CD4-positive, alpha-beta memory T cell (primary cell): ENCODE measurements at places on chromosomes 6 and 20. TPM values are rescaled to one million over a fixed set of nuclear protein-coding genes. Genes with fewer than 3 reads are reported as not detected.
A peak's percentile ranks its signal among the peaks of the same experiment; 100 is the strongest.

DNA sequence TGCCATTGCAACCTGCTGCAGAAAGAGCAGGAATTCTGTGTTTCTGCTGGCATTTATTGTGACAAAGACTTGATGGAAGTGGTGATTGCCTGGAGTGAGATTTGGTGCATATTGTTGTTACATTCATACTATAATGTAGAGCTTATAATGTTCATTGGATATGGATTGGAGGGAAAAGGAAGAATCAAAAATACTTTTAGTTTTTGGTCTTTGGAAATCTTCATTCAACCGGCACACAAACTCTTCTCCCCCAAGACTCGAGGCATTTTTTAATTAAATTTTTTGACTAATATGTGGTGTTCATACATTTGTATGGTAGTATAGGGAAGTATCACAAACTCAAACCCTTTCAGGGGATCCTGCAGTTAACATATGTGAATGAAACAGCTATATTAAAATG is 380.8 kb downstream of the DOK5 start:
- DNase-seq, result no peak

DNA sequence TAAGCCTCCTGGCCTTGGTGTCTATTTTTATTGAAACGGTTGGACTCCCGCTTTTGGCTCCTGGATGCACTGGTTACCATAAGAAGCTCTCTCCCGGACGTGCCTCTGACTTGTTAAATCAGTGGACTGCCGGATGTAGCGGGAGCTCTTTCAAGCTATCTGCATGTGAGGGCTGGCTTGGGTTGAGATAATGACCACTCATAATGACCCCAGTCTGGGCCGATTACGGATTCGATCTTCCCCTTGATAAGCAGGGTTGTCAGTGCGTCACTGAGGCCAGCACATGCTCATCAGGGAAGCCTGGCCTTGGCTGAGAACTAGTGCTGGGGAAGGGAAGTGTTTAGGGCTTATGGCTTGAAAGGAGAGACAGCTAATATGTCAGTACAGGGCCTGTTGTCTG is 528.1 kb downstream of the CDH26 start:
- DNase-seq, result no peak

DNA sequence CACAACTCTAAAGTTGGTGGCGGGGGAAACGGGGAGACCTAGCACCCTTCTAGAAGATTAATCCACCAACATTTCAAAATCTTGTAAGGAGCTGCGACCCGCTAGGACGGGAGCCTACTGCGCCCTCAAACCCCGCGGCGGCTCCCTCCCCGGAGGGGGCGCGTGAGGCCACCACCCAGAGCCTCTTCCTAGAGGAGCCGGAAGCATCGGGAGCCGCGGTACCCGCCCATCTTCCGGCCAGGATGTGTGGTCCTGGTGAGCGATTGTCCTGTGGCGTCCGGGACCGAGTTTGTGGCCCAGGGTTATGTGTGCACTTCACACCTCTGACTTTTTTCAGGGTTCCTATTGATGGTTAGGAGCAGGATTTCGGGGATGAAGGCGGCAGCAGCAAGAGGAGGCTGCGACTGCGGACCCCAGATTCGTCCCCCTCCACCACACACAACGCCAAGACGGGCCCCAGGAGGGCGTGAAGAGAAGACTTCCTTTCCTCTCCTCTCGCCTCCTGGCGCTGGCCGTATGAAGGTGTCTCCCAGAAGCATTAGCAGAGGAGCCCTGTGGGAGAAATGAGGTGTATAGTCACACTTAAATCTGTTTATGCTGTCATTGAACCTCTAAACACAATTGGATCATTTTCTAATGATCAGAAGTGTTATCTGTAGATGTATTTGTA is 10.7 kb downstream of the ZNF165 start:
- no peak for DNase-seq

BEND6 gene
- polyA plus RNA-seq, result not detected

PPIL4 gene
- 10.0 TPM for polyA plus RNA-seq

GRCh38 chr6:41937861-41938574 is 3.6 kb downstream of the CCND3 start:
- DNase-seq, result peak; percentile 78

- no peak for DNase-seq
These were observed 35.2 kb upstream of the SLC22A2 start for GRCh38 chr6:160293844-160294243.

DNA sequence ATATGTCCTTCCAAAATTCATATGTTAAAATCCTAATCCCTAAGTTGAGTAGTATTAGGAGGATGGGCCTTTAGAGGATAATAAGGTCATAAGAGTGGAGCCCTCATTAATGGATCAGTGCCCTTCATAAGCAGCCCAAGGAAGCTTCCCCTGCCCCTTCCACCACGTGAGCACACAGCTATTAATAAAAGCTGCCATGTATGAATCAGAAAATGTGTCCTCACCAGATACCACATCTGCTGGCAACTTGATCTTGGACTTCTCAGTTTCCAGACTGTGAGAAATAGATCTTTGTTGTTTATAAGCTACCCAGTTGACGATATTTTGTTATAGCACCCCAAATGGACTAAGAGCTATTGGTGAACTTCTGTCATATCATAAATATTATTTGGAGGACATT is 207.7 kb upstream of the HDDC2 start:
- DNase-seq, result no peak

FLRT3 gene
- not detected for polyA plus RNA-seq

- DNase-seq, result no peak
These were observed 4.5 kb upstream of the SYS1 start for GRCh38 chr20:45358282-45359068.
